B cell (primary cell): ENCODE measurements at places on chromosomes 4 and X. TPM values are rescaled to one million over a fixed set of nuclear protein-coding genes. Genes with fewer than 3 reads are reported as not detected.

DNA sequence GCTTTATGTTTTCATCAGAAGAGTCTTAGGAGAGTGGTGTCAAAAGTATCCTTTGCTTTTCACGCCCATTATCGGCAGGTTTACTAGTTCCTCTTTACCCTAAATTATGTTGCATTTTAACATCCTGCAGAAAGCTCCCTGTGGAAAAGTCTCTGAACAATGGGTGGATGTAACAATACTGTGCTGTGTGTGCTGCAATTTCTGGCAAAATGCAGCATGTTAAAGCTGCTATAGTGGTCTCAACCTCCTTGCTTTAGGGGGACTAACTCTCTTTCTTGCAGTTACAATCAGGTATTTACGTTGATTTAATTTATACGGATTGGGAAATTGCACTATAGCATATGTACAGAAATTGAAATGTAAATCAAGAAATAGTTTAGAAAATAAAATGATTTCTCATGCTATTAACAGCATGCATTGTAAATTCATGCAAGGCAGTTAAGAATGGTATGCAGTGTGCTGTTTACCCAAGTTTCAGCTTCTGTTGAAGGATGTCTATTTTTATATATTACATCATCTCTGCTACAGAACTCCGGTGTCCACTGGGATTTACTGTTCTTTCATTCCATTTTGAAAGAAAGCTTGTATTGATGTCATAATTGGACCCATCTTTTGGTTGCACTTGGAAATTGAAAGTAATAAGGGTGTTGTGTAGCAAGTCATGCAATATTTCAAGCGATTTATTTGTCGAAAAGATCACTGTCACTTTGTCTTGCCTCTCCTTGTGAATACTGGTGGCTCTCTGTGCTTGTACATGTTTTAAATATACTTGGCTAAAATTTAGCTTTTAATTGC lies 145.7 kb downstream of the RAPGEF2 start:
- DNase-seq: no peak

- DNase-seq: peak; percentile 90
Measured at GRCh38 chr4:88378691-88379559, at the start of gene HERC6. Gene HERC6, plus strand, starts transcription at chr4:88378852. Its CDS starts 70 bp downstream, at chr4:88378922.

DNA sequence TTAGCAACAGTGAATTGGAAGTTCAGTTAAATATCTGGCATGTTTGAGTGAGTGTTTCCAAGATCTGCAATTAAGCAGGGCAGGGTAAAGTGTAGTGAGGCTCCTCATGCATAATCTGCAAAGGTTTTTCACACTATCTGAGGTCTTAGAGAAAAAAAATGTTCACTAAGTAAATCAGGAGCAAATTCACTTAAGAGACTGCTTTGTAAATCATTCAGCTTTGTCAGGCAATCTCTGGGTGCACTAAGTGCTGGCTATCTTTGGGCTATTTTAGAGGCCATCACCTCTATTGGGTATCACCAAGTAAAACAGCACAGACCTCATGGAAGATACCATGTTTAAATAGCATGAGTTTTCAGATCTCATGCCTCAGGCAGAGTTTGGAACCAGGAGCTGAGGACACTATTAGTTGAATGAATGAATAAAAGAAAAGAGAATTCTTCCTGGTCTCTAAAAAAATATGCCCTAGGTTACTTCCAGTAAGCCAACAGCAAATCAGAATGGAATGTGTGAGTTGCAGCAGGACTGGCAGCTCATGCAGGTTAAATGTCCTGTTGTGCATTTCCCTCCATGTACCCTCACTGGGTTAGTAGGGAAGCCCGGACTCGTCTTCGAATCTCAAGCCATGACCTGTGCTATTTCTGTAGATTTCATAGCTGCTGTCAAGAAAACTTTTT lies 195.3 kb downstream of the KCNIP4 start:
- DNase-seq: no peak

GRCh38 chr4:76429636-76430035 lies 5.4 kb upstream of the SHROOM3 start:
- DNase-seq: no peak

DNA sequence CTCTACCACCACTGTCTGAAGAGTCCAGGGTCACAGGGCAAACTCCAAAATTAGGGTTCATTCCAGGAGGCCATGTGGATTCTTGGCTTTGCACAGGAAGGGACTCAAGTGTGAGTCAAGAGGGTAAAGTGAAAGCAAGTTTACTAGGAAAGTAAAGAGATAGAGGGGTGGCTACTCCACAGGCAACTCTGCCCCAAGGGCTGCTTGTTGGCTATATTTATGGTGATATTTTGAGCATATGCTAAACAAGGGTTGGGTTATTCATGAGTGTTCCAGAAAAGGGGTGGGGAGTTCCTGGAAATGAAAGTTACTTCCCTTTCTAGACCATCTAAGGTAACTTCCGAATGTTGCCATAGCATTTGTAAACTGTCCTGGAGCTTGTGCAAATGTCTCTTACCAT lies 1222.0 kb upstream of the TENM3 start:
- no peak for DNase-seq

DNA sequence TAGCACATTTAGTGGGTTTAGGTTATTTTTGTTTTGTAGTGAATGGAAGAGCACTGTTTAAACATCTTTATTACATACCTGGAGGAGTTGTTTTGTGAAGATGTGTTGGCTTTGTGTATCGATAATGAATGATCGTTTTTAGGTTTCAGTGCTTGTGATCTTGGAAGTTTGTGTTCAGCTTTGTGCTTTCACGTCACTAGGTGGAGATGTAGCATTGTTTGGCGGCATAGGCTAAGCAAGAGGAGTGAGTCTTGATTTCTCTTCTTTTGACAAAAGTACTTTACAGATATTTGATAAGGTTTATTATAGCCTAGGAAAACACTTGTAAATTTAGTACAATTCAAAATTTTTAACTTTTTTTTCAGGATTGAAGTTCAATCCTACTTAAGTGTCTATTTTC lies 50.4 kb downstream of the PDK3 start:
- no peak for DNase-seq

DNA sequence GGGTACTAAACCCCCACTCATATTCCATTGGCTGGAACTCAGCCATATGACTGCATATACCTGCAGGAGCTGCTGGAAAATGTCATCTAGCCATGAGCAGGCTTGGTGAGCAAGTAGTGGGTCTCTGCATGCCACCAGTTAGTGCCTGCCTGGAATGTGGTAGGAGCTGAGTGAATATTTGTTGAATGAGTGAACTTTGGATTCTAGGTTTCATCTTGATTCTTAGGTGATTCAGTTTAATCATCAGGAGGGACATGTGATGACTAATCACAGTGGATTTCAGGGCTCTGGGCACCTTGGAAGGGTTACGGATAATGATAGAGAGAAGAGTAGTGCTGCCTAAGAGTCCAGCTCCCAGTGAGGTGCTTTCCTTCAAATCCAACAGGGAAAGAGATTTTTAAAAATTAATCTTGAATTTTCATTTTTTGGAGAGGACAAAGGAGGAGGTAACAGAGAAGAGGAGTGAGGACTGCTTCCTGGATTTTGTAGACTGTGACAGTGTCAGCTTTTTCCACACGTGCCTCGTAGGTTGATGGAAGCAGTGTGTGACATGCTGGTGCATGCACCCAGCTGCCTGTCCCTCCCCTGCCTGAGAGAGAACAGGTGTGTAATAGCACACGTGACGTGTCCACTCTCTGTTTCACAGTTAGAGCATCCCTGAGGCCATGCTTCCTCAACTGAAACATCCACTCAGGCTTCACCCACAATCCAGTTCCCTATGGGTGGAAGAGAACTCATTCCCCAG lies 30.4 kb downstream of the NHS start:
- no peak for DNase-seq

DNA sequence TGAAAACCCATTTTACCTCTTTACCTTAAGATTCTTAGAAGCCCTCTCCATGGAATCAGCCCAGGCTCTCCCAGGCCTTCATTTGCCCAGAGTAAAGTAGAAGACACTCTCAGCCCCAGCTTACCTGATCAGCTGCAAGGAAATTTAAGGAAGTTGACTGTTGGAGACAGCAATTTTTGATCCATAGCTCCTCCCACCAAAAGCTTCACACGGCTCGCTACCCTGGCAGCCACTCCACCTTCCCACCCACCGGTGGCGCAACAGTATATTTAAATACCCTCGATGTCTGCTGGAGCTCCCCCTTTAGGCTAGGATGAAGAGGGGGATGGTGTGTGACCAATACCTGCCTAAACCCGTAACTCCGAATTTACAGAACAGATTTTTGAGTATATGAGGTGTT lies 75.4 kb downstream of the MBNL3 start:
- DNase-seq: no peak

- DNase-seq: peak; percentile 17
Measured at GRCh38 chr4:37244583-37245390, at the start of gene NWD2. Gene NWD2, plus strand, starts transcription at chr4:37244743. Its CDS starts 325 bp downstream, at chr4:37245068.

- no peak for DNase-seq
Measured at GRCh38 chr4:153577053-153577452, 107.0 kb upstream of the TLR2 start.

DNA sequence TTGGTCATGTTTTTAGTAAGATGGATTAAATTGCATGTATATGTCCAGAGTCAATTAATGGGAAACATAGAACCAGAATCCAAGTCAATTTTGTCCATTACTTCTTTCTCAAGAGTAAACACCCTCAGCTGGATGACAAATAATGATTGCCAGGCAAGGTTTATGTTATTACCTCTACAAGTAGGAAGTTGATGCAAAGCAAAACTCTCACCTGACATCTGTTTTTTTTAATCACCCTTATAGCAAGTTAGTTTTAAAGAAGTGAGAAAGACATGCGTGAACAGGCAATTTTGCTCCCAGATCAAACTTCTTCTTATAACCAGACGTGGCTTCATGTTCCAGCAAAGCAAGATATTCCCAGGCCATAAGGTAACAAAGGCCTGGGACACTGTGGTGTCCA lies 348.5 kb upstream of the FTHL17 start:
- no peak for DNase-seq

DNA sequence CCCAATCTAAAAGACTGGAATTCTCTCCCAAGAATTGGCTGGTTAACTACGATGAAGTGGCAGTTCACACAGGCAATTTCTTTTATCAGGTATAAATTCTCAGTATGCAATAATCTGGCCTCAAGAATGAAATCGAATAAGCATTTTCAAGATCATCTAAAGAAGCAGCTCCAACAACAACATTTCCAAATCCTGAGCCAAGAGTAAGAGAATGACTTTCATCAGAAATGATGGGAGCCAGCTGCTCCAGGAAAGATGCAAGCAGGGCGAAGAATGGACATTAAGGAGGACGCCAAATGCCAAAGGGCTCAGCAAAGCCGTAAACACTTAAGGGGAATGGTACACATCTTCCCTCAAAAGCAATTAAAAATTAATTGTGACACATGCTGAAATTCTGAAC lies 12.0 kb downstream of the ADAMTS3 start:
- DNase-seq: no peak

GRCh38 chr4:73620115-73620792 lies at the start of gene RASSF6:
Gene RASSF6, minus strand, starts transcription at chr4:73620436. Its CDS starts 8,641 bp downstream, at chr4:73611795.
- DNase-seq: peak; percentile 38

- DNase-seq: no peak
Measured at GRCh38 chrX:150270622-150271021, 92.5 kb upstream of the MAMLD1 start.

- DNase-seq: no peak
Measured at GRCh38 chrX:153816831-153817690, 13.3 kb downstream of the PDZD4 start.

DNA sequence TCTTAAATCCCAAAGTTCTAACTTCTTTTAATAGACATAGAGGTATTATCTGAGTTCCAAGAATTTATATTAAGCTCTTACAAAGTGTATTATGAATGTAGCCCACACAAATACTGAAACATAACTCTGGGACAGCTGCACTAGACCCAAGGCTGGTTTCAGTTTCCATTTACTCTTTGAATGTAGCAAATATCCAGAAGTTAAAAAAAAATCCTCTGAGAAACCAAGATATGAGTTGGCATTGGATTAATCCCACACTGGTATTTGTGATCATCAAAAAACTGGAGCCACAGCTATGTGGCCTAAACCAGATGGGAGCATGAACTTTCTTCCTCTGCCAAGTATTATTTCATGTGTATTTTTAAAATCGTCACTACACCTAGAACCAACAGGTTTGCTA lies 23.6 kb upstream of the SMPX start:
- DNase-seq: no peak

DNA sequence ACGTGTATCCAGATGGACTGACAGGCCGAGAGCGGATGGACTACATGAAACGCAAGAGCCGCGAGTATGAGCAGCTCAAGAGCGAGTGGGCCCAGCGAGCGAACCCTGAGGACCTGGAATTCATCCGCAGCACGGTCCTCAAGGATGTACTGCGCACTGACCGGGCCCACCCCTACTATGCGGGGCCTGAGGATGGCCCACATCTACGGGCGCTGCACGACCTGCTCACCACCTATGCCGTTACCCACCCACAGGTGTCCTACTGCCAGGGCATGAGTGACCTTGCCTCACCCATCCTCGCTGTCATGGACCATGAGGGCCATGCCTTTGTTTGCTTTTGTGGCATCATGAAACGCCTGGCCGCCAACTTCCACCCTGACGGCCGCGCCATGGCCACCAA lies 14.6 kb upstream of the RBM3 start:
- no peak for DNase-seq

Gene TMEM271
- not detected in 2 replicates for polyA plus RNA-seq

Gene CLGN
- 0.09 TPM in 1 of 2 replicates, not detected in the other for polyA plus RNA-seq

Gene LONRF3
- 0.07 and 0.13 TPM in 2 replicates for polyA plus RNA-seq

Gene IL2
- not detected in 2 replicates for polyA plus RNA-seq

Gene CORIN
- polyA plus RNA-seq: not detected in 2 replicates

Gene MAP7D2
- polyA plus RNA-seq: 0.54 and 1.6 TPM in 2 replicates

Gene FAM236B
- not detected in 2 replicates for polyA plus RNA-seq

Gene SRD5A3
- 0.62 and 0.88 TPM in 2 replicates for polyA plus RNA-seq

Gene SPOCK3
- not detected in 2 replicates for polyA plus RNA-seq

Gene IQSEC2
- 0.45 and 0.58 TPM in 2 replicates for polyA plus RNA-seq

Gene PDK3
- polyA plus RNA-seq: 5.3 and 5.5 TPM in 2 replicates

Gene ZNF732
- polyA plus RNA-seq: not detected in 2 replicates

Gene ARSD
- 2.7 and 3.2 TPM in 2 replicates for polyA plus RNA-seq
